ENCODE measurements at places on chromosomes 1 and 21. TPM values are rescaled to one million over a fixed set of nuclear protein-coding genes. Genes with fewer than 3 reads are reported as not detected.
A peak's percentile ranks its signal among the peaks of the same experiment; 100 is the strongest.

DNA sequence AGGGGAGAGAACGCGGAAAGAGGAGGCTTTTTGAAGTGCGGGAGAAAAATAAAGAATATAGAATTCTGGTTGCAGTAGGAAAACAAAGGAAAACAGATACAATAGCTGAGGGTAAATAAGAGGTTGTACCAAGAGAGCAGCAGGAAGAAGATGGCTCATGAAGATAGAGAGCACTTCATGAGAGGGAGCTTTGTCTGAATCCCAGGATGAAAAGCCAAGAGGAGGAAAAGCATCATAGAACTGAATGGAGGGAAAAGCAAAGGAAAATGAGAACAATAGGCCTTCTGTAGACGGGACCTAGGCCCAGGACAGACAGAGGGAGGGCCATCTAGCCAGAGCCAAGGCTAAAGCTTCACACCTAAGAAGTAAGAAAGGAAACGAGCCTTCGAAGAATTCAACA lies 49.5 kb downstream of the ATP6V1G3 start:
- ATAC-seq = no peak

GRCh38 chr1:5986018-5986417 lies 6.2 kb downstream of the NPHP4 start:
- no peak for ATAC-seq

- ATAC-seq = peak; percentile 32
Measured at GRCh38 chr1:226939438-226940028, 561 bp upstream of the COQ8A start.

The TNFRSF4 gene
- total RNA-seq = 0.36 TPM

Data from esophagus mucosa (tissue), 1 donor.